Stimulated activated CD4-positive, alpha-beta T cell treated with anti-CD3 and anti-CD28 coated beads, Interleukin-1b, Interleukin-23, amount 100 ng/mL, for 1 hour (primary cell): ENCODE measurements at places on chromosomes 1 and 21.

DNA sequence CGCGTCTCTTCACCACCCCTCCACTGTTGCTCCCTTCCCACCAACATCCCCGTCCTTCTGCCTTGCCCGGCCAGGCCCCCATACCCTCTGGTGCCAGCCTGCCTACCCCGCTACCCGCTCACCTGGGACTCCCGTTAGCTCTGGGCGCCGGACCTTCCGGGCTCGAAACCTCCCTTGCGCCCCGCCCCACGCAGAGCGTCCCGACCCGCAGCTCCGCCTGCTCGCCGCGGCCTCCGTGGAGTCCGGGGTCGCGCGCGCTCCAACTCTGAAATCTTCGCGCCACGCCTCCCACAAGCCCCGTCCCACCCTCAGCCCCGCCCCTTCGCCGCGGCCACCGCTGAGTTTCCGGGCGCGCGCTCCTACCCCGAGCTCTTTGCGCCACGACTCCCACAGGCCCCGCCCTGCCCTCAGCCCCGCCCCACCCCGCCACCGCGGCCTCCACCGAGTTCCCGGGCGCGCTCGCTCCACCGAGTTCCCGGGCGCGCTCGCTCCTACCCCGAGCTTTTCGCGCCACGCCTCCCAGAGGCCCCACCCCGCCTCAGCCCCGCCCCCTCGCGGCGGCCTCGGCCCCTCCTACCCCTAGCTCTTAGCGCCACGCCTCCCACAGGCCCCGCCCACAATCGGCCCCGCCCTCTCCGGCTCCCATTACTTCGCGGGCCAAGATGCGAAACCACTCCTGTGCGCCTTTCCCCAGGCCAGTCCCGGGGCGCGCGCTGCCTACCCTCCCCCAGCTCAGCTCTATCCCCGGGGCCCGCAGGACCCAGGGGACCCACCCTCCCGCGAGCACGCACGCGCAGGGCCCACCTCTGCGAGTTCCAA lies at the start of gene IFT25:
IFT25 (minus strand) TSS at position 267 of the 819 bp plus-strand sequence. CDS start 5,617 bp downstream, outside the sequence.
- peak; percentile 97 for DNase-seq

DNA sequence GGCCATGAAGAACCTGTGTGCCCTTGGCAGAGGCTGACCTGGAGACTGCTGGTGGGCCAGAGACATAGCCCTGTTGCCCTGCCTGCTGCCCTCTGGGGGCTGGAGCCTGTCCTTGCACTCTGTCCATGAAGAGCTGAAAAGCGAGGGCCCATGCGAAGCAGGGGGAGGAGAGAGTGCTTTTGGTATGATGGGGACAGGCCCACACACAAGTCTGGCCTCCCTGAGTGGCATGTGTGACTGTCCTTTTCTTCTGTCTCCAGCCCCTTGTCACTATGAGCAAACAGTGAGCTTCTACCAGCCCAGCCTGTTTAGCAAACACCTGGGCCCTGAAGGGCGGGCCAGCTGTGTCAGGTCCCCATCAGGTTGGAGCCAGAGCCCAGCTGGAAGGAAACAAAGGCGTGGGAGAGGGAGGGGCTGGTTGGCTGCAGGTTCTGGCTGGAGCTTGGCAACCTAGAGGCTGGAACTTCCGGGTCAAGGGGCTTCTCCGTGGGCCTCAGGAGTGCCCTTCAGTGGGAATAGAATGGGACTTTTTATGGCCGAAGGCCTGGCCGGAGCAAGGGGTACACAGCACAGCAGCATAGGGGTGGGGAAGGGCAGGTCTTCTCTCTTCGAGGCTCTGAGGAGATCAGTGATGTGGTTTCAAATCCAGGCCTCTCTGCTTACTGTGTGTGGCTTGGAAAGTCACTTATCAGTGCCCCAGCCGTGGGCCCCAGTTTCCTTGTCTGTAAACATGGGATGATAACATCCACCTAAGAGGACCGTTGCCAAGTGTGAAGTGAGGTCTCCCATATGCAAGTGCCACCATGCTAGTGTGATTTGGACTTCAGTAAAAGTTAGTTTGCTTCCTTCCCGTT lies 14.3 kb downstream of the QSOX1 start:
- DNase-seq, result no peak

DNA sequence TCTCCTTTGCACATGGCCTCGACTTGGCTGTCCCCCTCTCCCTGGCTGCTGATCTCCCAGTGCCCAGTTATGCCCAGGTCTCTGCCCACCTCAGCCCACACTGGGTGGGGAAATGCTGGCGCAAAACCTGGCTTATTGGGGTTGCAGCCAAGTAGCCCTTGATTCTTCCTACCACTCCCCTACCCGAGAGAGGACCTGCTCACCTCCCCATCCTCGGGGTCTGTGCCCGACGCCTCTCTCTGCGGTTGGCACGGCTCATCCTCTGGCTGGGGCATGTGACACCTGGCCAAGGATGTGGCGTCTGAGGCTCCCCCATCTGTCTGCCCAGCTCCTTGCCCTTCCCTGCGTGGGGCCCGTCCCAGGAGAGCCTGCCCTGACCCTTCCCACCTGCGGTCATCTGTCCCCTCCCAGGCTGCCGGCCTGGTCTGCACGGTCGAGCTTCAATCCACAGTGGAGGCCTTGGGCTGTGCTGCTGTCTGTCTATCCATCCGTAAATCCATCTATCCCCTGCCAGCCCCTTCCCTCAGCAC lies 6.5 kb upstream of the PEX10 start:
- no peak for DNase-seq

- DNase-seq, result no peak
These were observed 354.8 kb upstream of the NFIA start for GRCh38 chr1:60727552-60727951.

DNA sequence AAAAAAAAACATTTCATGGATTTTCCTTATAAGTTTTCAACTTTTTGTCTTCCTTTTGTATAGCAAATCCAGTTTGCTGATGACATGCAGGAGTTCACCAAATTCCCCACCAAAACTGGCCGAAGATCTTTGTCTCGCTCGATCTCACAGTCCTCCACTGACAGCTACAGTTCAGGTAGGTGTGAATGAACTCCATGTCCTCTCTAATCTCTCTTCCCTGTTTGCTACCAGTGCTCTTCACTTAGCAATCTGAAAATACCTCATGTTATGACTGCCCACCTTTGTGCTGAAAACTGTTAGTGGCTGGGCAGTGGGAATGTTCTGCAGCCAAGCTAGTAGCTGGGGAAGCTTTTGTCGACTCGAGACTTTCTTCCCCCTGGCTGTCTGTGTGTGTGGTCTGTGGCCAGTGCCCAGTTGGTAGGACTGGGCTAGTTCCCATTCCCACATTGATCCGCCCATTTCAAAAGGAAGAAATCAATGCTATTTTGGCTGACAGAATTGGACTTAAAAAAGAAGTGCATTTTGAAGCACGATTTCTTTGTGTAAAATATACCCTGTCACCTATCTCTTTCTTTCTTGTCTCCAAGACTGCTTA lies 24.5 kb downstream of the AHCYL1 start:
- no peak for DNase-seq

DNA sequence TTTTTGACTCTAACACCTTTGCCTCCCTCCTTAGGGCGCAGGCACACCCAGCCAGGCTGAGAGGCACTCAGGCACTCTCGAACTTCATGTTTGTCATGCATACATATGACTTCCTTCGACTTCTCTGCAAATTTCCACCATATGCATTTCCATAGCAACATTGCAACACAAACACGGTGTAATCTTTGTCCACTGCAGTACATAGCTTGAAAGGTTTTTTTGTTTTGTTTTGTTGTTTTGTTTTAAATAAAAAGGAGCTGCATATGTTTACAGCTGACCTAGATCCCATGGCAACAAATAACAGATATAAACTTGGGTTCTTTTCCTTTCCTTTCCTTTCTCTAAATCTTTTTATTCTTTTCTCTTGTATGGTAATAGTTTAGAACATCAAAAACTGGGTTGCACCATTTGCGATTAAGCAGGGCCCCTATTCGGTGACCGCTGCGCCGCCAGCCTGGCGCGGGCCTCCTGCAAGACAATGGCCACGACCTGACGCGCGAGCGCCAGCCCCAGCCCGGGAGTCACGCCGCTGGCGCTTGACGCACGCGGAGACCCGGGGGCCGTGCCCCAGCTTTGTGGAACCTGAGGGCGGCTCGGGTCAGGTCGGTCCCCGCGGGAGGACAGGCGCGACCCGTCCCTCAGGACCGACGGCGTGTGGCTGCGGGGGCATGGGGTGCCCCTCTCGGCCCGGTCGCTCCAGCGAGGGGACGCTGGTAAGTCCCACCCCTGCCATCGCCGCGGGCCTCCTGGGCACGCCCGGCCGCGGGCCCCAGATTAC lies 35.2 kb downstream of the CCN1 start:
- DNase-seq, result no peak

DNA sequence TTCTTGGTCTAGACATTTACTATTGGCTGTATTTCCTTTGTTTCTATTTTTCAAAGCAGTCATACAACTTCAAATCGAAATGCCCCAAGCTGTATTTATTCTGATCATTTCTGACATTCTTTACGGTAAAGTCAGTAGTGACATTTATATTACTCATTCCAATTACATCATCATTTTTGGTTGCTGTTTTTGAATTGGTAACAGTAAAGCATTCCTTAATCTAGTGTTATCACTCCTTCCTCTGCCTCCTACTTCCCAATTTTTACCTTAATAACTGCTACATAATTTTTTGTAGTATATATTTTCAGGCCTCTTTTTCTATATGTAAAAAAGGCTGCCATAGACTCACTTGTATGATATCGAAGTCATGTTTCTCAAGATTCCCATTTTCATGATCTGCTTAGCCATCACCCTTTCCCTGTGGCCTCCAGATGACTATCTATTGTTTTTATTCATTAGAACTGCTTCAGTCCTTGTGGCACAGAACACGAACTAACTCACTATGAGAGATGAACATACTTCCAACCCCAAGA lies 167.2 kb downstream of the RUNX1 start:
- DNase-seq, result no peak

DNA sequence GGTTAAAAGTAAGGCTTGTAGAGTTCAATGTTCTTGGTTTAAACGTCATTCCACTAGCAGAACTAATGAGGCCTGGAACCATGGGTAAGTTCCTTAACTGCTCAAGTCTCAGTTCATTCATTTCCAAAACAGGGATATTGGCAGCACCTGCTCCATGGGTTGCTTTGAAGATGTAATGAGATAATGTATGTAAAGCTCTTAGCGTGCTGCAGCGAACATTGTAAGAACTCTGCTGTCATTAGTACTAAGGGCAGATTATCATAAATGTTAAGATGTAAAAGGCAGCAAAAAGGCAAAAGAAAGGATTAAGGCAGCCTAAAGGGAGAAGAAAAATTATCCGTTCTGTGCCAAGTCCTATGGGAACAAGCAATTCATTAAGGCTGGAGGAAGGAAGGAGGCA lies 129.1 kb upstream of the NGF start:
- DNase-seq, result no peak

- no peak for DNase-seq
These were observed 11.5 kb downstream of the MCL1 start for GRCh38 chr1:150567717-150568593.

DNA sequence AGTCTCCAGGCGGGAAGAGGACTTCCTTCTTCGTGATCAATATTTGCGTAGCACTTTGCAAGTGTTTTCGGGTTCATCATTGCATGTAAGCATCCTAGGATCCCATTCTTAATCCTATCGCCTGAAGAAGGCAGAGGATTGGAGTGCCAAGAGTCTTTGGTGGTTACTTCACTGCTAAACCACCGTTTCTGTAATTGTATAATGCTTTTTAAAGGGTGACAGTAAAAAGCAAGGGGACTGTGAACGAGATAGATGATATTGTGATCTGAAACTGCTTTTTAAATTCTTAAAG lies 345 bp upstream of the ALDH9A1 start:
- no peak for DNase-seq

GRCh38 chr1:109818988-109819764 lies 55.5 kb upstream of the EPS8L3 start:
- no peak for DNase-seq

DNA sequence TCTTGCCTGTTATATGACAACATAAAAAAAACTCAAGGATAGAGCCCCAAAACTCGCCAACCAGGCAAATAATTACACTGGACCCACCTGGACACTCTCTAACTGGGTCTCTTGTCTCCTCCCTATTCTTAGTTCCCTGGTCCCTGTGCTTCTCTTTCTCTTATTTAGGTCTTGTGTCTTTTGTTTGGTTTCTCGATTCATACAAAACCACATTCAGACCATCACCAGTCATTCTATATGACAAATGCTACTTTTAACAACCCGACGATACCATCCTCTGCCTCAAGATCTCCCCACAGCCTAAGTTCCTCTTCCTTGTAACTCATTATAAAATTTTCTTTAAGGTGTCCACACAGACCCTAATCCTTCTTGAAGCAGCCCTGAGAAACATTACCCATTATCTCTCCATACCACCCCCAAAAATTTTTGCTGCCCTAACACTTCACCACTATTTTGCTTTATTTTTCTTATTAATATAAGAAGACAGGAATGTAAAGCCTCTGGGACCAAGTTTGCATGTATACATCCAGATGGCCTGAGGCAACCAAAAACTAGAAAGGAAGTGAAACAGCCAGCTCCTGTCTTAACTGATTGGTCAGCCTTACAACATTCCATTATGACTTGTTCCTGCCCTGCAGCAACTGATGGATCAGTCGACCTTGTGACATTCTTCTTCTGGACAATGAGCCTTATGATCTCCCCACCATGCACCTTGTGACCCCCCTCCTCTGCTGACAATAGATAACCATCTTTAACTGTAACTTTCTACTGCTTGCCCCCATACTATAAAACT lies 638.2 kb downstream of the AMY1C start:
- DNase-seq, result no peak

GRCh38 chr1:205077158-205077933 lies 6.9 kb downstream of the TMEM81 start:
- no peak for DNase-seq

GRCh38 chr1:238331557-238331956 lies 440.8 kb upstream of the ZP4 start:
- DNase-seq, result no peak

DNA sequence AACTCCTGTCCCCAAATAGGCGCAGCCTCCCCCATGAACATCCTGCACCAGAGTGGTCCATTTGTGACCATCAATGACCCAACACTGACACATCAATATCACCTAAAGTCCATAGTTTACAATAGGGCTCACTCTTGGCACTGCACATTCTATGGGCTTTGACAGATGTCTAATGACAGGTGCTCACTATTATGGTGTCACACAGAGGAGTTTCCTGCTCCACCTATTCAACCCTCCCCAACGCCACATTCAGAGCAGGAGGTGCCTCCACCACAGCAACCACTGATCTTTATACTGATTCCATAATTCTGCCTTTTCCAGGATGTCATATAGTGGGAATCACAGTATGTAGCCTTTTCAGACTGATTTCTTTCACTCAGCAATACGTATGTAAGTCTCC lies 24.2 kb downstream of the GNG4 start:
- no peak for DNase-seq

- no peak for DNase-seq
These were observed 22.2 kb downstream of the MPZ start for GRCh38 chr1:161287482-161288054.

- no peak for DNase-seq
These were observed 86.1 kb downstream of the VPS26C start for GRCh38 chr21:37181059-37181458.

- DNase-seq, result no peak
These were observed 229.3 kb upstream of the PTBP2 start for GRCh38 chr1:96492236-96492635.
